Activated naive CD8-positive, alpha-beta T cell treated with anti-CD3 and anti-CD28 coated beads for 36 hours (primary cell): ENCODE measurements at places on chromosomes 2 and 18.

- DNase-seq, result no peak
Observed at GRCh38 chr18:2618009-2618408, 37.5 kb upstream of the SMCHD1 start.

GRCh38 chr2:33616873-33617272 lies 17.8 kb upstream of the FAM98A start:
- DNase-seq, result no peak

GRCh38 chr18:52386306-52386705 lies 46.3 kb downstream of the DCC start:
- DNase-seq, result no peak

DNA sequence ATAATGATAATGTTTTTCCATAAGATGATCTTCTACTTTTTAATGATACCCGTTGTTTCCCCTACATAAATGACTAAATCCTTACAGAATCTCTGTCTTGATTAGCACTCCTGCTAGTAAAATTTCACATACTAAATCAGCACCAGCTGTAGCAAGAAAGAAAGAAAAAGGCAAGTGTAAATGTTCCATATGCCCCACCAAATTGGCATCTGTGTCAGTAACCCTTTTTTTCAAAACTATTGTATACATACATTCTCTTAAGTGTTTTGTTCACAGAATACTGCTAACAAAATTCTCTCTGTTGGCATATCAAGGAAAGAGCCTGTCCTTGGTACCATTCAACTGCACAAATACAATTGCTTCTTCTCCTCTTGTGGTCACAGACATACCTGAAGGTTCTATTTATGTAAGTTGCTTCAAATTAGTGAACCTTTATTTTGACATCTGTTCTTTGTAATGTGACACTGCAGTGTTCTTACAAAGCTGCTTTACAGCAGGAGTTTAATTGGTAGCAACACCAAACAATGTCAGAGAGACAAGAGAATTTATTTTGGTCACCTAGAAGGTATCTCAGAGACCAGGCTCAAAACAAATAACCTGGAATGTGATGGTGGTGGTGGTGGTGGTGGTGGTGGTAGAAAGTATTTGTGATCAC lies 641.9 kb downstream of the ZEB2 start:
- no peak for DNase-seq

GRCh38 chr2:692767-693166 lies 15.6 kb upstream of the TMEM18 start:
- DNase-seq, result no peak

DNA sequence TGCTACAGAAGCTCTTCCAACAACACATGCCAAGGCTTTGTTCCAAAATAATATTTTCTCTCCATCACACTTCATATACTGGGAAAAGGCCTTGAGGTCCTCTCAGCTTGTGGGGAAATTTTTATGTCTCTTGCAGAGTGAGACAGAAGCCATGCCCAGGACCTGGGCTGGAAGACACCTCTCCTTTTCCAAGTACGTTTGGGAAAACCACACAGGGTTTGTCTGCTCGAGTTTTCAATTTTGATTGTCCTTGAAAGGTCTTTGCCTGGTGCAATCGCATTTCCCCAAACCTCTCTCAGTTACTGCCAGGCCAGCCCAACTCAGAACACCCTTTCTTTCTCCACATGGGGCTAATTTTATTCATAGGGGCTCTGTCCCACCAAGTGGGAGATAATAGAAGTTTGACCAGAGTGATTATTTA lies 272.2 kb downstream of the OSR1 start:
- DNase-seq, result no peak

- no peak for DNase-seq
Observed at GRCh38 chr18:6553234-6553900, 138.7 kb upstream of the L3MBTL4 start.

- DNase-seq, result no peak
Observed at GRCh38 chr2:66469214-66469902, 34.4 kb downstream of the MEIS1 start.

DNA sequence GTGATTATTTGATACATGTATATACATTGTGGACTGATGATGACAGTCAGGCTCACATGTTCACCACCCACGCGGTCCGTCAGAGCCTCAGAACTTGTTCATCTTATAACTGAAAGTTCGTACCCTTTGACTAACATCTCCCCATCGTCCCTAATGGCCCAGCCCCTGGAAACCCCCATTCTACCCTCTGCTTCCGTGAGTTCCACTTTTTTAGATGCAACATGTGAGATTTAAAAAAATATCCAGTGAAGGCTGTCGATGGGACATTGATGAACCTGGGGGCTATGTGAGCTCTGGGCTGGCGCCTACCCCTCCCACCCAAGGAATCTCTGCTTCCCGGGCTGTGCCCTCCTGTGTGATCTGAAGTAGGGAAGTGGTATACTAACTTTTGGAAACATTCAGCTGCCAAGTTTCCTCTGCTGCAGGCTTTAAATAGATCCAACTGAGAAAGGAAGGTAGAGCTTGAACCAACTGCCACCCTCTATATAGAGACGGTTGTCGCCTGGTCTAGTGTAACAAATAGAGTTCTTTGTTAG lies 163.8 kb downstream of the FAM210A start:
- peak; percentile 88 for DNase-seq
